ENCODE measurements at places on chromosomes 5 and 9. TPM values are rescaled to one million over a fixed set of nuclear protein-coding genes. Genes with fewer than 3 reads are reported as not detected.

The SPATA6L gene
- total RNA-seq: 9.4 TPM

The GFI1B gene
- 0.41 TPM for total RNA-seq

The FRMD3 gene
- total RNA-seq: 43.6 TPM

The GLRA1 gene
- under 0.01 TPM for total RNA-seq

The SPINK7 gene
- total RNA-seq: not detected

The HDAC3 gene
- total RNA-seq: 44.8 TPM

The FAM153A gene
- total RNA-seq: 2.4 TPM

The CCNG1 gene
- 133 TPM for total RNA-seq

The KCNT1 gene
- 3.7 TPM for total RNA-seq

The MAMDC2 gene
- 2.0 TPM for total RNA-seq

The MOB3B gene
- 2.9 TPM for total RNA-seq

The FRRS1L gene
- total RNA-seq: 66.9 TPM

The PITX1 gene
- not detected for total RNA-seq

The PDE8B gene
- 7.3 TPM for total RNA-seq

The DENND1A gene
- 17.9 TPM for total RNA-seq

The NEUROG1 gene
- 0.41 TPM for total RNA-seq

The PCA3 gene
- total RNA-seq: 0.82 TPM

The SLC36A3 gene
- total RNA-seq: not detected

The ANKRA2 gene
- 38.7 TPM for total RNA-seq
